Endodermal cell (in vitro differentiated cells): ENCODE measurements at places on chromosomes 2 and 18. TPM values are rescaled to one million over a fixed set of nuclear protein-coding genes. Genes with fewer than 3 reads are reported as not detected.

IL36RN gene
- total RNA-seq, result not detected in 2 replicates

IL37 gene
- total RNA-seq, result not detected in 2 replicates

- no peaks in the 10 kb centered on the region for H3K4me1 ChIP-seq
- H3K27me3 ChIP-seq, result no peaks in the 10 kb centered on the region
- DNase-seq, result no peak
- H3K36me3 ChIP-seq, result no peaks in the 10 kb centered on the region
Observed at GRCh38 chr18:6431659-6432318, 17.1 kb upstream of the L3MBTL4 start.

DNA sequence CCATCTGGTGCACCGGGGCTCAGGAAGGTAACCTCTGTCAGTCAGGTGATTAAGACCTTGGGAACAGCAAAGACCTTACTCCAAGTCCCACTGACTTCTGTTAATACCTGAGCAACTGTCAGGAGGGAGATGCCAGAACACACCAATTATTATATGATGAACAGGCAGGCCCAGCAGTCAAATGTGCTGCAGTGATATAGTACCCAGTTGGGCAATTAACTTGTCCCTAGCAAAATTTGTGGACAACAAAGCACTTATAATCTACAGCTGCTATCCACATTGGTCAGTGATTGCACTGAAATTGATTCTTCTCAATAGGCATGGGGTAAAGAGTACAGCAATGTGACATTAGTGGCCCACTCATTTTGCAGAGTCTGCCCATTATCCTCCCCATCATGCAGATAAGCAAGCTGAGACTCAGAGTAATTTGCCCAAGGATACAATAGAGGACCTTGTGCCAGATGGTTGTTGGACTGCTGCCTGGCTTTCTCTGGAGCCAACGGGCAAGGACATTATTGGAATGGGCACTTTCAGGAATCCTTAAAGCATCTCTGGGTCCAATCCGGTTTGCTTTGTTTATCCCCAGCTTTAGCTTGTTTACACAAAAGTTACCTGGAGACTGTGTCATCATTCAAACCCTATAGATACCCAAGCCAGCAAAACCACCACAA is 147.6 kb downstream of the CCBE1 start:
- H3K4me3 ChIP-seq, result no peak overlapping the region
- H3K27ac ChIP-seq, result no peak overlapping the region
- H3K4me1 ChIP-seq, result no peaks in the 10 kb centered on the region
- no peak for DNase-seq

CDH20 gene
- 0.11 to 0.16 TPM in 2 of 3 replicates, not detected in the other for total RNA-seq

- no peaks in the 10 kb centered on the region for H3K4me1 ChIP-seq
- peak; percentile 33 for DNase-seq
Observed at GRCh38 chr2:11396467-11397445, 52.3 kb upstream of the ROCK2 start.

- H3K36me3 ChIP-seq, result no peaks in the 10 kb centered on the region
- peaks cover 36% of the 10 kb centered on the region for H3K27me3 ChIP-seq
- DNase-seq, result no peak
- H3K27ac ChIP-seq, result no peak overlapping the region
Observed at GRCh38 chr2:150484006-150484405, 3.5 kb downstream of the RND3 start.

DNA sequence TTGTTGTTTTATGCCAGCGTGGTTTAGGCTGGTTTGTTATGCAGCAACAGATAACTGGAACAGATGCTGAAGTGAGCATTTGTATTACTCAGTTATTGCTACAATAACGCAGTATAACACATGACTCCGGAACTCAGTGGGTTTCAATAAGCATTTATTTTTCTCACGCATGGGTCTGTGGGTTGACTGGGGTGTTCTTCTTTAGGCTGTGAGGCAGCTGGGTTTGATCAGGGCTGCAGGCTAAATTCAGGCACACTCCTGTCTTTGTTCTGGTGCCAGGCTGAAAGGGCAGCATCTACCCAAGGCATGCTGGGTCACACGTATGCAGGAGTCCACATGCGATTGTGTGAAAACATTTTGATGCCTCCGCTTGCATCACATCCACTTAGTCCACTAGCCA is 3.8 kb upstream of the SLC1A4 start:
- H3K4me1 ChIP-seq, result no peaks in the 10 kb centered on the region
- H3K36me3 ChIP-seq, result no peaks in the 10 kb centered on the region
- H3K4me3 ChIP-seq, result no peak overlapping the region
- H3K27me3 ChIP-seq, result peaks cover 30% of the 10 kb centered on the region
- H3K27ac ChIP-seq, result no peak overlapping the region

CAPN14 gene
- 0.21 to 0.40 TPM (median 0.36 TPM) in 3 replicates for total RNA-seq

- no peak overlapping the region for H3K27ac ChIP-seq
- H3K4me1 ChIP-seq, result no peaks in the 10 kb centered on the region
- no peaks in the 10 kb centered on the region for H3K27me3 ChIP-seq
- DNase-seq, result no peak
- H3K36me3 ChIP-seq, result peaks cover 68% of the 10 kb centered on the region
- no peak overlapping the region for H3K4me3 ChIP-seq
Observed at GRCh38 chr2:240131296-240131695, 4.8 kb downstream of the COPS9 start.

- no peak overlapping the region for H3K4me3 ChIP-seq
- H3K36me3 ChIP-seq, result no peaks in the 10 kb centered on the region
- peak; percentile 98 for DNase-seq
- peaks cover 5% of the 10 kb centered on the region for H3K4me1 ChIP-seq
- no peak overlapping the region for H3K27ac ChIP-seq
Observed at GRCh38 chr18:9771261-9771976, 63.3 kb downstream of the RAB31 start.

GRCh38 chr2:140508756-140509155 is 1622.1 kb downstream of the LRP1B start:
- no peaks in the 10 kb centered on the region for H3K36me3 ChIP-seq
- no peak for DNase-seq
- no peak overlapping the region for H3K27ac ChIP-seq
- no peaks in the 10 kb centered on the region for H3K27me3 ChIP-seq
- H3K4me1 ChIP-seq, result no peaks in the 10 kb centered on the region

GRCh38 chr2:222568865-222569264 is 87.0 kb downstream of the FARSB start:
- DNase-seq, result no peak
- H3K27ac ChIP-seq, result no peak overlapping the region
- no peaks in the 10 kb centered on the region for H3K4me1 ChIP-seq

DNA sequence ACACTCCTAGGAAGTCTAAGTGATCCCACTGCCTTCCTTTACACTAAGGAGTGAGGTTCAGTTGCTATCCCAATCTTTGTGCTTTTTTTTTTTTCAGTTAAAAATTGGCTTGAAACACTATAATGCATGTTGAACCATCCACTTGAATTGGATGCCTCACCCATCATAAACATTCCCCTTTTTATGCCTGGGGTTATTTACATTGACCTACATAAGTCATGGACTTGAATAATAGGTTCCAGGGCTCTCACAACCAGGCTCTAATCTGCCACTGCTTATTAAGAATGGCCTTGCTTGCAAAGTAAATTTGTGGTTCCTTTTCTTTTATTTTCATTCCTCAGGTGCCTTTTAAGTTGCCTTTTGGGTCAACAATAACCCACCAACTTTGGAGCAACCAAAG is 236.1 kb upstream of the MEIS1 start:
- no peak overlapping the region for H3K27ac ChIP-seq
- H3K4me3 ChIP-seq, result no peak overlapping the region
- no peak for DNase-seq
- H3K4me1 ChIP-seq, result peaks cover 4% of the 10 kb centered on the region
- H3K36me3 ChIP-seq, result no peaks in the 10 kb centered on the region

PRSS56 gene
- not detected in 2 replicates for total RNA-seq

DNA sequence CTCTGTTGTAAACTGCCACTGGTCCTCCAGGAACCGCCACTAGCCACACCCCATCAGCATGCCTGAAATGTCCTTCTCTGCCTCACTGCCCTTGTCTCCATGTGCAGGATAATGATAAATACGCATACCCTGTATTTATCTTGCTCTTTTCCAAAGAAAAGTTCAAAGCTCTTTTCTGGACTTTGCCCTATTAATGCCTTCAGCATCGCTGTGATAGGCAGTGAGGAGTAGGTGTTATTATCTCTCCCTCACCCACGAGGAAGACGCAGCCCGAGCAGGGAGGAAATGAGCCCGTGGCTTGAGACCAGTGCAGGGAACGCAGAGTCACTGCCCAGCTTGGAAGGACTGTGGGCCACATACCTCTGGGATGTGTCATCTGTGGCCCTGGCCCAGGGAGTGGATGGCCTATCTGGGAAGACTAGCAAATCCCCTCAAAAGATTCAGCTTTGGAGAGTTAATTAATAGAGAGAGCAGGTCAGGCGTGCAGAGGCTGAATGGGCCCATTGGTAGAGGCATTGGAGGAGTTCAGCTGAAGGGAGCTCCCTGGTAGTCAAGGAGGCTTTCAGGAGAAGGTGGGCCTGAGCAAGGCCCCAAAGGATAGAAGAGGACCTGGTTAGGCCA is 39.5 kb upstream of the MCFD2 start:
- no peak overlapping the region for H3K27ac ChIP-seq
- peaks cover 4% of the 10 kb centered on the region for H3K4me1 ChIP-seq
- DNase-seq, result peak; percentile 75
- H3K27me3 ChIP-seq, result no peaks in the 10 kb centered on the region
- H3K4me3 ChIP-seq, result no peak overlapping the region

GRCh38 chr18:13303756-13304364 is 85.3 kb downstream of the LDLRAD4 start:
- peak; percentile 22 for DNase-seq
- H3K4me3 ChIP-seq, result no peak overlapping the region
- no peaks in the 10 kb centered on the region for H3K4me1 ChIP-seq

DNA sequence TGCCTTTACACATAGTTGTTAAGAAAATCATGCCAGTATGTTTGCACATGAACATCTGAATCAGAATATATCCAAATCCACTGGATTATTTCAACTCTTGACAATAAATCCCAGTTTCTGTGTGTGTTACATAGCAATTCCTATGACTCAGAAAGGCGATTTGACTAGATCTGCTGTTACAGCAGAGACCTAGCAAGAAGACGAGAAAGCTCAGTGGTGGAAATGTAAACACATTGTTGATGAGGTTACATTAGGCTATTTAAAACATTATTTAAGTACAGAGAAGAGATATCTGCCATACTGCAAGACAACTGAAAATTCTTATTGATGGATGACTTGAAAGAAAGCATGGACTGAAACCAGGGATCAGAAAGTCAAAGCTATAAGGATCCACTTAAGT is 73.0 kb upstream of the SMIM21 start:
- H3K4me3 ChIP-seq, result no peak overlapping the region
- no peak for DNase-seq
- H3K4me1 ChIP-seq, result no peaks in the 10 kb centered on the region
- no peaks in the 10 kb centered on the region for H3K27me3 ChIP-seq

DNA sequence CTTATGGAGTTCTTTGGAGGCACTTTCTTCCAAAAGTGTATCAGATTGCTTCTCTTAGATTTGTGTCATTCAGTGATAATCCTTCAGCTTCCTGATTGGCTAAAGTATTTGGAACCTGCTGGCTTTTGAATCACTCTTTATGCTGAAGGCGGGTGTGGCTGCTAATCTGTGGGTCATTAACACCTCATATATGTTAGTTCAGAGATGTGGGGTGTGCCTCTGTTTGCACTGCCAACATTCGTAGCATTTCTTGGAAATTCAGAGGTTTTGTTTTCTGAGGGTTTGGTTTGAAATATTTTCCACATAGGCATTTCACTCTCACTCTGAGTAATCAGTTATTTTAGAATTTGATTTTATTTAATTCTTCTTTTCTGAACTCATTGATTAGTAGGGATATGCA is 1604.4 kb upstream of the ACVR2A start:
- DNase-seq, result peak; percentile 64
- H3K4me3 ChIP-seq, result no peak overlapping the region
- no peak overlapping the region for H3K27ac ChIP-seq
- no peaks in the 10 kb centered on the region for H3K4me1 ChIP-seq
- H3K36me3 ChIP-seq, result no peaks in the 10 kb centered on the region

- no peaks in the 10 kb centered on the region for H3K27me3 ChIP-seq
- no peak overlapping the region for H3K27ac ChIP-seq
- no peak overlapping the region for H3K4me3 ChIP-seq
- H3K4me1 ChIP-seq, result peaks cover 15% of the 10 kb centered on the region
Observed at GRCh38 chr2:236852977-236853374, 232.7 kb upstream of the COPS8 start.

DNA sequence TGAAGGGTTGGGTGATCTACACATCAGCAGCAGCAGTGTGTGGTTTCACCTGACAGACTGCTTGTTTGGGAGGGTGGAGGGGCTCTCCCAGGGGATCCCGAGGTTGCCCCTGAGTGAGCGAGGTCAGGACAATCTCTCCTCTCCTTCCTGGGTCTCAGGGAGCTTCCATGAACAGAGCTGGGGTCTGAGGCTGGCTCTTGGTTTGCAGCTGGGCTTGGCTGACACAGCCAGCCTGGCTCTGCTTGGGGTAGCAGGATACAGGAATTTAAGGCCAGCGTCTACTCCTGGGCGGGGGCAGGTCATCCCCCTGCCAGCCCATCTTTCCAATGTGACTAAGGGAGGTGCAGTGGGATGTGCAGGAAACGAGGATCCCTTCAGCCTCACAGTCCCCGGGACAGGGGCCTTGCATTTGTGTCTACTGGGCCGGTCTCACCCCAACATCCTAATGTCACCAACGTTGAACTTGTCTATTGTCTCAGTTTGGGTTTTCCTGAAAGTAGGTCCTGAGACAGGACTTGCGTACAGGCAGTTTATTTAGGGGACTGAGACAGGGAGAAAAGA is 262.6 kb upstream of the HDAC4 start:
- H3K36me3 ChIP-seq, result no peaks in the 10 kb centered on the region
- no peaks in the 10 kb centered on the region for H3K4me1 ChIP-seq
- H3K27ac ChIP-seq, result no peak overlapping the region
- no peak for DNase-seq
- no peak overlapping the region for H3K4me3 ChIP-seq

GRCh38 chr18:23703057-23703986 is 14.1 kb downstream of the LAMA3 start:
- no peaks in the 10 kb centered on the region for H3K4me1 ChIP-seq
- DNase-seq, result no peak
- no peaks in the 10 kb centered on the region for H3K36me3 ChIP-seq
- H3K27me3 ChIP-seq, result no peaks in the 10 kb centered on the region

DNA sequence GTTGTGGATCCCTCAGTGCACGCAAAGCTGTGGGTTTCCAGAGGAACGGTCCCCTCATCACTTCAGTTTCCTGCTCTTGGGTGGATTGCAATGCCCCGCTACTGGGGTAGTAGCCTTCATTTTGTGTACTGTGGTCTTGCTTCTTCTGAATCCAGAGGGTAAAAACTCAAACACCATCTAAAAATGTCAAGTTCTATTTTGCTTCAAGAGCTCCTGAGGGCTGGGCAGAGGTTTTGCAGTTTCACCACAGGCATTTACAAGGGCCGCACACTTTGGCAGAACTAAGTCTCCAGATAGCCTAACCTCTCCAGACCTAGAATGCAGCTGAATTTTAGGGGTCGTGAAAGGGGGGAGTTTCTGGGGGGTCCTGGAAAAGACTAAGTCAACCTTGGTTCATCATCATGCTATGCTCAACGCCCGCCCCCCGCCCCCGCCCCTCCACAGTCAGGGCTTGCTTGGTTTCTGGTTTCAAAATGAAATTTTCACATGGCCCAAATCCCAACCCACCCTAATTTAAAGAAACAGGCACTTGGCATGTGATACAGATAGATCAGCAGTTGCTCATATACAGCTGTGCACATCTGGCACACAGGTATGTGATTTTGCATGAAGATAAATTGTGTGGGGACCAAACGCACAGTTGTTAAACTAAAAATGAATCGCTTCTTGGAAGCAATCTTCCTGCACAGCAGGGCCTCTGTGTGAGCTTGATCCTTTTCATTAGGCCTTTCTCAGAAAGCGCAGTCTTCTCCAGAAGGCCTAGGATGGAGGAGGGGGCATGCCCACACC is 329.6 kb downstream of the OSR1 start:
- DNase-seq, result no peak
- H3K27me3 ChIP-seq, result no peaks in the 10 kb centered on the region
- no peaks in the 10 kb centered on the region for H3K36me3 ChIP-seq
- no peak overlapping the region for H3K27ac ChIP-seq
- H3K4me3 ChIP-seq, result no peak overlapping the region
